ENCODE measurements at places on chromosomes 1 and 21.

- no peak for DNase-seq
Observed at GRCh38 chr1:41925712-41926111, 7.0 kb upstream of the HIVEP3 start.

- DNase-seq: no peak
Observed at GRCh38 chr21:28239340-28239739, 753.3 kb downstream of the LTN1 start.

GRCh38 chr1:35398739-35399138, 130.2 kb downstream of the ZMYM4 start:
- DNase-seq: no peak

- no peak for DNase-seq
Observed at GRCh38 chr1:59697150-59697800, 117.5 kb upstream of the HOOK1 start.

DNA sequence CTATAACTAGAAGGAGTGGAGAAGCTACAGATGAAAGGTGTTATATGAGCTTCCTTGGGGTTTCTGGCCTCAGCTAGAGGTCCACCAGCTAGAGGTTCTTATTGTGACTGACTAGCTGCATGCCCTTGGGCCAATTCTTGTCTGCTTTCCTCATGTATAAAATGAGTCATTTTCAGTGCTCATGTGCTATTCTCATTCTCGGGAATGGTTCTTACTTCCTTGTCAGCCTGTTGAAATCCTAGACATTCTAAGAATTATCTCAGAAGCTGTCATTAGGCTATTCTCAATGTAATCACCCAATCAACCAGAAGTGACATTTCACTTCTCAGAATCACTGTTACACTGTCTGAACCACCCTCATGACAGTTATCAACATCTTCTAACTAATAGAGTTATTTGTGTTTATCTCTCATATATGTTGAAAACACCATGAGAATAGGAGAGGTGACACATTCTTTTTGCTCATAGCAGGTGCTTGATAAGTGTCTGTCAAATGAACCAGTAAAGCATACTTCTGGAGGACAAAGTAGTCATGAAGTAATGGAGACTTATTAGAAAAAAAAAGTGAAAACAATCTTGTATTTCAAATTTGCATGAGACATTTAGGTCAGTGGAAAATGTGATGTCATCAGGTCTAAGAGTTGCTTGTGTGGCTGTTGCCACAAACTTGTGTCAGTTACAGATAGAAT, 122.8 kb upstream of the IVNS1ABP start:
- no peak for DNase-seq

Measured in stimulated activated CD4-positive, alpha-beta T cell treated with anti-CD3 and anti-CD28 coated beads, Interleukin-15, amount 100 ng/mL, for 1 hour (primary cell).